OCI-LY7 (cell line): ENCODE measurements at places on chromosomes 5 and 9.

- DNase-seq = no peak
These were observed 44.4 kb downstream of the SLC12A7 start for GRCh38 chr5:1067141-1068121.

DNA sequence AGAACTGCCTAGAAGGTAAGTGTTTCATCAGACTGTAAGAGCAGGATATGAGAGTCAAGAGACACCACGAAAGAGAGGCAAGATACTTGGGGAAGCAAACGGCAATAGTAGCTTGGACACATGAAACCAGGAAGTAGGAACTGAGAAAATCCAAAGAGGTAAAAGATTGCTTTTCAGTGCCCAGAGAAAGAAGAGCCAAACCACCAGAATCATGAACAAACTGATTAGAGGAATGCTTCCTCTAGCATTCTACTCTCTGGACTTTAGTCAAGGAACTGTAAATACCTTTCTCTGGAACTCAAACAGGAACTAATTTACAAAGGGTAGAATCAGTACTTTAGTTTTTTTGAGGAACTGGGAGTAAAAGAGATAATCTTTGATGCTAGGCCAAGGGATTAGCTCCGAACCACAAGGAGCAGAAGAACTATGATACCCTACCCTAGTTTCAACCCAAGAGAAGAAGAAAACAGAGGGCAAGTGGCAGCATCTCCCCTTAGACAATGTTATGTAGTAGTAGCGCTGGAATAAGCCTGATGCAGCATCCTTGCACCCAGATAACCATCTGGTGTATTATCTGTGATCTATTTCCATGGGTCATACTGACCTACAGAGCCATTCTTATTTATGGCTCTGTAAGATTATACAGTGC, 41.3 kb downstream of the EFCAB9 start:
- DNase-seq = peak; percentile 29

DNA sequence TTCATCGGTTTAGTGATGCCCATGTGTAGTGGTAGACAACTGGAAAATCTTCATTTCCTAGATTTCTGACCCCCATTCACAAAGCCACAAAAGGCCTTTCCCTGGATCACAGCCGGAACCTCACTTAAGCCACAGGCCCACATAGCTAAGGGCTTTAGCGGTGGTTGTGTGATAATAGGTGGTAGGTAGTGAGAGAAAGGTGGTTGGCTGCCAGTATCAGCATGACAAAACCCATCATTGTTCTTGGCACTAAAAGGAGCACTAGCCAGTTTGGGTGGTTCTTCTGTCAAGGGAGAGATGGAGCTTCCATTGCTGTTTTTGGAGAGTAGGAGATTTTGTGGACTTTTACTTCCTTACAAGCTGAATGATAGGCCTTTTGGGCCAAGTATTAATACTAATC, 9.7 kb upstream of the SLC36A2 start:
- DNase-seq = no peak

DNA sequence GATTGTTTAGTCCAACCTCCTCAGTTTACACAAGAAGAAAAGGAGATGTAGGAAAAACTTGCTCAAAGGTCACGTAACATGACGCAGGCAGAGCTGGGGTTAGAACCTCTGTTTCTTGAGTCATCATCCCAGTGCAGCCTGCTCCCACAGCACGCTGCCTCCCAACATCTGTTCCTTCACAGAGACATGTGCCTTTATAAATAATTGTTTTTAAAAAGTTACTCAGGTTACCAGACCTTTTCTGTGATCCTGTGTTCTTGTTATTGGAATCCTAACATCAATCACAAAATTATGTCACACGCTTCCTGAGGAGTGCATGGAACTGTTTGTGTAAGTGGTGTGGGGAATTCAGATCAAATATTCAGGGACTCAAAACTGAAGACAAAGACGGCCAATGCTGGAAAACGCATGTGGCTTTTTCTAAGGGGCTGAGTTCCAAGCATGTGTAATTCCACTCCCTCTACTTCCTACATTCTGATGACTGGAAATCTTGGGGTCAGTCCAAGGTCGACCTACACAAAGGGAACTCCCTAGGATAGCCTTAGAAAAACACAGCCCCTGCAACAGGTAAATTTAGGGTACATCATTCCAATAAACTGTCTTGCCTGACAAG, 184.3 kb downstream of the TSSK1B start:
- no peak for DNase-seq
